ENCODE measurements at places on chromosomes 5 and 9.

DNA sequence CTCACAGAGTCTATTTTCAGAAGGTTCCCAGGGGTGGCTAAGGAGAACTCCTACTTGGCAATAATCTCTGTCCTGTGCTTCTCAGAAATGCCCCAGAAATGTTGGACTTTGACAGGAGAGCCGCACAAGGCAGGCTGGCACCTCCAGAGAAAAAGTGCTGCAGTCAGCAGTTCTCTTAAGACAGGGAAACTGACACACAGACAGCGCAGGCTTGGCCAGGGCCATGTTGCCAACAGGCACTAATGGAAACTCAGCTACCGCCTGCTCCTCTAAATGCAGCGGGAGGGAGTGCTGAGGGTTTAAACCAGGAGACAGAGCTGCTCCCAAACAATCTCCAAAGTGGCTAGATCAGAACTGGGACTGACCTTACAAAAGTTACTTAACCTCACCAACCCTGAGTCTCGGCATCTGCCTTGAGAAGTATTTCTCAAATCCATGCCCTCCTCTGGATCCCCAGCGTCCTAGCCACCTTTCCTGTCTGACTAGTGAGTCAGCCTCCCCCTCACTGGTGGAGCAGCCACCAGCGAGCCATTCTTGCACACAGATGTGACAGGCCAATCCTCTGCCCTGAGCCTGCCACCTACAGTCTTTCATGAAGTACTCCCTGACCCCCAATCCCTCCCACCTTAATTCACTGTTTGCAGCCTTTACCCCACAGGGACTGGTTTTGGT is 186.4 kb downstream of the CDK5RAP2 start:
- no peak for DNase-seq

DNA sequence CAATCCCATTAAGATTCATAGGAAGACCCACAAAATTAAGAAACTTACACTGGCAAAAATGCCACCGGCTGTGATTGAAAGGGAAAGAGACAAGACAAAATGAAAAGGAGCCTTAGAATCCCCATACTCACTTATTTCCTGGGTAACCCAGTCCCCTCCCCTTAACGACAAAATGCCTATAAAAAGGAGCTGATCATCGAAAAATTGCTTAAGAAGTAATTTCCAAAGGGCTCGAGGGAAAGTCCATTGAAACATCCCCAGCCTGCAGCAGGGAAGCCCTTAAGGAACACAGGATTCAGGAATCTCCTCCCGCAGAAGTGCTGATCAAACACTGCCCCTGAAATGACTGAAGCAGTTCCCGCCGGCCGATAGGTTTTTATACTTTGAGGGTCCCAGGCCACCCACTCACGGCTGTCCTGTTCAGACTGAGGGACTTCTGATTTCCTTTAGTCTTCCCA is 677 bp upstream of the ZNF79 start:
- no peak for DNase-seq

DNA sequence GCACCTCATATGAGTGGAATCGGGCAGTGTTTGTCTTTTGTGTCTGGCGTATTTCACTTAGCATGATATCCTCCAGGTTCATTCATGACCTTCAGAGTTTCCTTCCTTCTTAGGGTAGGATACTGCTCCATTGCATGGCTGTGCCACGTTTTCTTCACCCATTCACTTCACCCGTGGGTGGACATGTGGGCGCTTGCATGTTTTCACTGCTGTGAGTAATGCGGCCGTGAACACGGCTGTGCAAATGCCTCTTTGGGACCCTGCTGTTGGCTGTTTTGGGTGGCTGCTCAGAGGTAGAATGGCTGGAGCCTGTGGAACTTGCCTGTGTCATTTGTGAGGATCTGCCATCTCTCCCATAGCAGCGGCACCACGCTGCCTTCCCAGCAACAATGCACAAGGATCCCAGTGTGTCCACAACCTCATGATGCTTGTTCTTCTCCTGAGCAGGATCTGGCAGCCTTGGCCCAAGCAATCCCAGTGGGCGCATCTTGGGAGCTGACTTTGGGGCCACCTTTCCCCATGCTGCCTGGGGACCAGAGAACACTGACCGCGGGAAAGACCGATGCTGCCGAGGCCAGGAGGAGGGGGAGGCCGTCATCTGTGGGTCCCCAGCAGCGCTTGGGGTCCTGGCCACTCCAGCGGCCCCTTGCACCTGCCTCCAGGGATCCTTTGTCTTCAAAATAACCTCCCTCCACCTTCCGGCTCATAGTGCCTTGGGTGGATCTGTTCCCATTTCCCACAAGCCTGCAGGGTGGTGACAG is 2.3 kb upstream of the SCGB3A1 start:
- DNase-seq = no peak

DNA sequence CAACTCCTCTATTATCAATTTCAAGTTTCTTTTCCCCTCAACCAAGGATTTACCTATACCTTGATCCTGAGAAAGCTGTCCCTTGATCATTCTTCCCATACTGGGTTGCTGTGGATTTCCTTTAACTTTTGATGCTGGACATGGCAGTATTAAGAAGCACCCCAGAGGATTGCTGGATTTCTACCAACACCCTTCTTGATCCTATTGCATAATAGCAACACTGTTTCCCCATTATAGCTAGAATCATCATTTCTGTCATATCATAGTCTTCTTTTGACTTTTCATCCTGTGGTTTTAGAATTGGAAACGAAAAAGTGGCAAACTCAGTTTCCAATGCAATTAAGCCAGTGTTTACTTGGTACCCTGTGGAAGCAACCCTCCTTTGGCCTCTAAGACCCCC is 154.9 kb downstream of the ARRDC3 start:
- DNase-seq = no peak

GRCh38 chr9:83699615-83700014 is 8.1 kb downstream of the UBQLN1 start:
- no peak for DNase-seq

DNA sequence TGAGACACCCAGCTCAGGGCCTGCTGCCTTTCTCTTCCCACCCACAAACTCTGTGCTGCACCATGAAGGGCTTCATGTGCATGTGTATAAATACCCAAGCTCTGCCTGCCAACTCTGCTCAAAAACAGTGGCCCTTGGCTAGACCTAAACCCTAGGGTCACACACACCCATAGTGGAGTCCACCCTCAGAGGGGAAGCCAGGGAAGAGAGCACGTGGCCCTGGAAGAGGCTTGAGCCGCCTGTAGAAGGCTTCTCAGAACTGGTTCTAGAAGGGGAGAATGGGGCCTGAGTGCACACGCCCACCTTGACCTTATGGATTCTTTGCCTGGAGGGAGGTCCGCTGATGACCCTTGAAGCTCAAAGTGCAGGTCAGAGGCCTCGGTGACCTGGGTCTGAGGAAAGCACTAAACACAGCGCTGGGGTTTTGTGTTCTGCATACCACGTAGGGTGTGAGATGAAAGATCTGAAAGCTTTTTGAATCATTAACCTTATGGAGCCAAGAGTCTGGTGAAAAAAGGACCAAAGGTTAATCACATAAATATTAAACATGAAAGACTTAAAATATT is 60.6 kb downstream of the CYFIP2 start:
- DNase-seq = no peak

GRCh38 chr5:13350767-13351166 is 593.7 kb downstream of the DNAH5 start:
- no peak for DNase-seq

DNA sequence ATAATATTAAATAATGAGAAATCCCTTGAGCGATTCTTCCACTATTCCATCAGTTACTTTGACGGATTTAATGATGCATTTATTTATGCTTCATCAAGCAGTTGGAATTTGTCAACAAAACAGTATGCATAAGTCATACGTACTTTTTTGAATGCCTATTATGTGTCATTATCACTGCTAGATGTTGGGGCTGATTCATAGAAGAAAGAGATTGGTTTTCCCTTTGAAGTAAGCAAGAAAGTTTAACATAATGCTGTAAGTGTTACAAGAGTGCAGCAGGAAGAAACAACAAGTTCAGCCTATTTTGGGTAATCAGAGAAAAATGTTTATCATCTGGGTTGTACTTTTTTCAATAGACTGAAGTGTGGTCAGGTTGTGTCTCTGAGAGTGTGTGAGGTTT is 121.2 kb upstream of the RANBP3L start:
- no peak for DNase-seq

DNA sequence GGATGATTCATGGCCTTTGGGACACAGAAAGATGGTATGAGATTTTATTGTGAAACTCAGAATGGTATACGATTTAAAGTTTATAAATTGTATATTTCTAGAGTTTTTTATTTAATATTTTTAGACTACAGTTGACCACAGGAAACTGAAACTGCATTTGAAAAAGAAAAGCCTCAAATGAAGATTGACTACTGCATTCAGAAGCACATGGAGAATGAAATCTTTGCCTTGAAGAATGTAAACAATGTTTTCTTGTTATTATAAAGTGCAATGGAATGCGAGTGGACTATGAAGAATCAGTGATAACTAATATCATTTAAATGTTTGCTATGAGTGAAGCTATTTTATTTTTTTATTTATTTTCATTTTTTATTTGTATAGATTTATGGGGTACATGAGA is 169.1 kb upstream of the CDH18 start:
- DNase-seq = no peak

GRCh38 chr5:87116825-87117512 is 150.7 kb upstream of the RASA1 start:
- no peak for DNase-seq

GRCh38 chr9:127004946-127005769 is 90.6 kb downstream of the RALGPS1 start:
- peak; percentile 53 for DNase-seq

GRCh38 chr5:140964356-140964755 is 1.9 kb upstream of the PCDHAC2 start:
- DNase-seq = no peak

GRCh38 chr5:157544623-157544989 is 31.0 kb downstream of the ADAM19 start:
- no peak for DNase-seq

DNA sequence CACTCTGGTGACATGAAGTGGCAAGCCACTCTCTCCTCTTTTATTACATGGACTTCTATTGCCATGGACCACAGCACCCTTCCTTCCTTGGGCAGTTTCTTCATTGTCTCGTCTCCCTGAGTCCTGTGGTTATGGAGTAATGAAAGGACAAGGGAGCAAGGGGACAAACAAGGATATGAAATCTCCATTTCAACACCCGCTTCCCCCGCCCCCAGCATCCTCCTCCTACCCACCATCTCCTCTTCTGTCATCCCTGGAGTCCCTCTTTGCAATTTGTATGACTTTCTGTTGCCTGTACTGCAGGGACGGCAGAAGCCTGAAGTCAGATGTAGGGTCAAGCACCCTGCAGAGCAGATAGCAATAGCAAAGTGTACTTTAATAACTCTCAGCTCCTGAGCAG is 300.7 kb upstream of the CLINT1 start:
- DNase-seq = no peak

DNA sequence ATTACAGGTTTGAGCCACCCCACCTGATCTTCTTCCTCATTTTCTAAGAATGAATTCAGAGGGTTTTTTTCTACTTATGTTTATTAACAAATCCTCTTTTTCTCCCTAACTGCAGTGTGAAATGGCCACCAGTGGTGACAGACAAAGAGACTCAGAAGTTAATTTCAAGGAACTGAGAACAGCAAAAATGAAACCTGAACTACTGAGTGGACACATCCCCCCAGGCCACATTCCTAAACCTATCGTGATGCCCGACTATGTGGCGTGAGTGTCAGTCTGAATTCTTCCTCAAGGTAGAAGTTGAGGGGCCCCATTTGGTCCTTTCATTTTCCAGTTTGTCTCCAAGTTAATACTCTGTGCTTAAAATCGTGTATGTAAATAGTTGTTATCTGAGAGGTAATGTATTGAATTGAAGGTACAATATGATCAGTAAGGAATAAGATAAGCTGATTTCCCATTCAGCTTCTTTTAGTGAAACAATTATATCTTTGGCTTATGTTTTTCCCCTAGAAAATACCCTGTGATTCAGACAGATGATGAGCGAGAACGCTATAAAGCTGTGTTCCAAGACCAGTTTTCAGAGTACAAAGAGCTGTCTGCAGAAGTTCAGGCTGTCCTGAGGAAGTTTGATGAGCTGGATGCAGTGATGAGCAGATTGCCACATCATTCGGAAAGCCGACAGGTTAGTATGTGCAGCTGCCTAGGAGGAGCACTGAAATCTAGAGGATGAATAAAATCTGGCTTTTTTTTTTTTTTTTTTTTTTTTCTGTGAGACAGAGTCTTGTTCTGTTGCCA is 17.7 kb downstream of the MARVELD2 start:
- DNase-seq = no peak

- DNase-seq = no peak
These were observed 91.5 kb upstream of the TUT7 start for GRCh38 chr9:86445671-86446070.

DNA sequence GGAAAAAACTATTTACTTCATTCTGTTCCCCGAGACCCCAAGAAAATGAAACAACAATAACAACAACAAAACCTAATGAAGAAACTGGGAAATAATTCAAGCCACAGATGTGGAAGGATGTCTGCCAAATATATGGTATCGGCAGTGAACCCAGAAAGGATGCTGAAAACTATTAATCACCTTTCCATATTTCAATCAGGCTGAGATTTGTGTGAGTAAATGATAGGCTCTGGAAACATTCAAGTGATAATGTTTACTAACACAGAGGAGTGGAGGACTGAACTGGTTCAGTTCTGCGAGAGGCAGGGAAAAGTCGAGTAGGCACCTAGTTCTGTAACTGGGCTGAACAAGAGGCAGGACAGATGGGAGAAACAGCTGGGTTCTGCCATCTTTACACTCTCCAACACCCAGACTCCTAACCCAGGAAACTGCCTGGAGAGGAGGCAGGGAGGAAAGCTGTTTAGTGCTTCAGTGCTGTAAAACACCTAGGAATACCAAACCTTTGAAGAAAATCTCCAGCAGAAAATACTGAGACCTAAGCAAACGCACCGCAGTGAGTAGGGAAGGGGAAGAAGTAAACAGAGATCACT is 96.8 kb upstream of the GNA14 start:
- DNase-seq = no peak

GRCh38 chr5:10935536-10935935 is 174.5 kb upstream of the DAP start:
- no peak for DNase-seq

- no peak for DNase-seq
These were observed 107.4 kb downstream of the SNX18 start for GRCh38 chr5:54624805-54625568.

DNA sequence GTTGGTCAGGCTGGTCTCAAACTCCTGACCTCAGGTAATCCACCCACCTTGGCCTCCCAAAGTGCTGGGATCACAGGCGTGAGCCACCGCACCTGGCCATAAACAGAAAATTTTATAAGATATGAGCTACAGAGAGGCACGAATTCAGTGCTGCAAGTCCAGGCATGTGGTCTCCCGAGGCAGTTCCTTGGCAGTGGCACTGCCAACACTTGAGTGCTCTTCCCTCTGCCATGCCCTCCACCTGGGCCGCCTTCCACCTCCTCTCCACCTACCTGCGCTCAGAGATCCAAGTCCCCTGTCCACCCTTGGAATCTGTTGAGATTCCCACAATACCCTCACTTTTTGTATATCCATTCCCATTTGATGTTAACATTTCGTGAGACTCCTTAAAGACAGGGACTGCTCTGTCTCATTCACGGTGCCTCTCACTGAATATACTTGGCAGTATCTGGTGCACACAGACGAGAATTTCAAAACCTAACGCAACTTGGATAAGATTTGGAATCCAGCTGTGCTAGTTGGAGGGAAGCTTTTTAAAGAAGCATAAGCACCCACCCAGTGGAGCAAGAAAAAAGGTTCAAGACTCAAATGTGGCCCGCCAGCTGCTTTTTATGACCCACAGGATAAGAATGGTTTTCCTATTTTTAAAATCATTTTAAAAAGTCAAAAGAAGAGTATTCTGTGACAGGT is 68.3 kb downstream of the DCP2 start:
- no peak for DNase-seq

GRCh38 chr9:79195879-79196278 is 375.9 kb upstream of the TLE4 start:
- no peak for DNase-seq

GRCh38 chr9:37390759-37391158 is 31.7 kb upstream of the GRHPR start:
- DNase-seq = no peak

All from activated CD4-positive, alpha-beta T cell treated with anti-CD3 and anti-CD28 coated beads for 24 hours (primary cell).